NCI-H2171 treated with DMSO at 0.1 percent for 48 hours (cell line): ENCODE measurements at places on chromosomes 7 and 10.

GRCh38 chr10:14325325-14325955 lies 5.3 kb downstream of the FRMD4A start:
- no peak for DNase-seq

GRCh38 chr10:62640411-62640810 lies 164.1 kb upstream of the ADO start:
- no peak for DNase-seq

- DNase-seq, result no peak
Observed at GRCh38 chr10:109633846-109634245, 289.5 kb downstream of the XPNPEP1 start.

GRCh38 chr10:103535595-103535994 lies 42.1 kb downstream of the NEURL1 start:
- DNase-seq, result no peak

GRCh38 chr10:122286867-122287266 lies 15.8 kb downstream of the BTBD16 start:
- DNase-seq, result peak; percentile 70

DNA sequence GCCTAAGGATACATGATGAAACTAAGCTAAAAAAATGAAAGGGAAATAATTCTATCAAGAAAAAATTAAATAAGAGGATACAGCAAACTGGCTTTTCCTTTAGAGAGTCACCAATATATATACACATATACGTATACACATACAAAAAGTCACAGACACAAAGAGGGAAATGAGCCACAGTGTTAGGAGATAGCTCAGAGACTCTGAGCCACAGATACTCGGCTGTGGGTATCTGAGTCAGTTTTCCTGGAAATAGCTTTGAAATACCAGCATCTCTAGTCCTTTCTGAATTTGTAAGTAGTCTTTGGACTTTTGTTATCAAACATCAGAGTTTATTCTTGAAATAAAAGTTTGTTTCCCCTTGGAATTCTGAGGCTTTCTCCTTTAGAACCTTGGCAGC lies 111.8 kb downstream of the TBXAS1 start:
- DNase-seq, result no peak

DNA sequence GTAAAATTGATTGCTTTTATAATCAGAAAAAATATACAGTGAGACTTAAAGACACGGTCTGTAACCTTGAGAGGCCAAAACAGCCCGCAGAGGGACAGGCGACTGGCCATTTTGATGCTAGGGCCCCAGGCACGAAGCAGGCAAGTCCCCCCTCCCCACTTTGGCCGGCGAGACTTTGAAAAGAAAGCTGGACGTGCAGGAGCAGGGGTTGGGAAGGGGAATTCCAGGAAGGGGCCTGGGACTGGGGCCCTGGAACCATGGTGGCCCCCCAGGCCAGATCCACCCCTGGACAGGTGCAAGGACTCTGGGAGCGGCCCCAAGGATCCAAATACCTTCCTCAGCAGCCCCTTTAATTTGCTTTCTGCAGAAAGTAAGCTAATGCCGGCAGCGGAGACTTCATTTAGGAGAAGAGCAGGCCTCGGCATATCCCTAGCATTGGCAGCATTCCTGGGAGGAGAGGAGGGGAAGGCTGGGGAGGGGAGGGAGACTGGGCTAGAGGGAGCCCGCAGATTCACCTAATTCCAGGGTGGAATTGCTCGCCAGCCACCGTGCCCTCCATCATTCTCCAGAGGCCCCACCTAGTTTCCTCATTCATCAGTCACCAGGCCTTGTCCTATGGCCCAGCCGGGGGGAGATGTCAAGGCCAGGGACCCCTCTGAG lies 24.9 kb upstream of the TNRC18 start:
- peak; percentile 57 for DNase-seq

DNA sequence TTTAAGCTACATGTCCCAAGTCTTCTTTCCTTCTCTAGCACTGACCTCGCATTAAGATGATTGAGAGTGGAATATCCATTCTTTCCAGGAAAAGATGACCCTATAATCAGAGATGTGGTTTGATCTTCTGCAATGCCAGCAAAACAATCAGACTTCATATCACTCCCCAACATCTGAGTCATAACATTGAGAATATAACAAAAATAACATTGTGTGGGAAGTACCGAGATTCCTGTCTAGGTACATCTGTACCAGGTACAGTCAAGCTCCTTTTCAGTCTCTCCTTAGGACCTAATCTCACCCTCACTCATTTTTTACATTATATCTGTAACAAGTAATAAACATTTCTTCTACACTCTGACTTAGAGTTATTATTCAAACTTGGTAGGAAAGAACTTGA lies 201.6 kb downstream of the LRRTM3 start:
- no peak for DNase-seq

- DNase-seq, result no peak
Observed at GRCh38 chr7:136309407-136309806, 332.2 kb upstream of the MTPN start.
